Left forelimb (tissue), 1 donor: ENCODE measurements at places on chromosomes 7 and 10.

- no peak for DNase-seq
Observed at GRCh38 chr10:76786504-76787072, 851.0 kb downstream of the KCNMA1 start.

DNA sequence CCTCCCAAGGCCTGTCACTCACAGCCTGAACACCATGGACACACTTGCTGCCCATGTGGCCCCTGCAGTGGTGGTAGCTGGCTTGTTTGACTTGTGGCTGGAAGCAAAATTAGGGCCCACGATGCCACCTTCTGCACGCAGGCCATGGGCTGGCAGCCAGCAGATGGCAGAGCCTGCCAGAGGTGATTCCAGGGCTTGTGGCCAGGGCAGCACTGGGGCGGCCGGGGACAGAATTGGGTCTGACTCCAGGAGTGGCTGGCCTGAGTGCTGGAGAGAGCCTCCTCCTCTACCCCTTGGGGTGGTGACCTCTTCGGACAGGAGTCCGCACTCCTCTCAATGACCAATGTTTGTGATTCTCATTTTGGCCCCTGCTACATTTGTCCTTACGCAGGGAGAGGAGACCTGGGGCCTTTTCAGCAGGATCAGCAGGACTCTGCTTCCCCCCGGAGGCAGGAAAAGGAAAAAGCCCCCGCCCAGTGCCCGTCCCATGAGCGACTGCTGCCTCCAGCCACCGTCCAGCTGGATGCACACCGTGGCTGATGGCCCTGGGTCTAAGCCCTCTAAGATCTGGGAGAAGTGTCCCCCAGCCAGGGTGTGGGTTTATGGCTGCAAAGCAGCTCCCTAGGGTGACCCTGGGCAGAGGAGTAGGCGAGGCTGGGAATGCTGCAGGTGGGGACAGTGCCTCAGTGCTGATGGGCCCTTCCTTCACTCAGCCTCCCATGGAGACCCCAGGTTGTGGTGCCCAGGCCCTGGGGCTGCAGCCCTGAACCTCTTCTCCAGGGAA lies 26.5 kb downstream of the DNAJB12 start:
- DNase-seq: no peak

DNA sequence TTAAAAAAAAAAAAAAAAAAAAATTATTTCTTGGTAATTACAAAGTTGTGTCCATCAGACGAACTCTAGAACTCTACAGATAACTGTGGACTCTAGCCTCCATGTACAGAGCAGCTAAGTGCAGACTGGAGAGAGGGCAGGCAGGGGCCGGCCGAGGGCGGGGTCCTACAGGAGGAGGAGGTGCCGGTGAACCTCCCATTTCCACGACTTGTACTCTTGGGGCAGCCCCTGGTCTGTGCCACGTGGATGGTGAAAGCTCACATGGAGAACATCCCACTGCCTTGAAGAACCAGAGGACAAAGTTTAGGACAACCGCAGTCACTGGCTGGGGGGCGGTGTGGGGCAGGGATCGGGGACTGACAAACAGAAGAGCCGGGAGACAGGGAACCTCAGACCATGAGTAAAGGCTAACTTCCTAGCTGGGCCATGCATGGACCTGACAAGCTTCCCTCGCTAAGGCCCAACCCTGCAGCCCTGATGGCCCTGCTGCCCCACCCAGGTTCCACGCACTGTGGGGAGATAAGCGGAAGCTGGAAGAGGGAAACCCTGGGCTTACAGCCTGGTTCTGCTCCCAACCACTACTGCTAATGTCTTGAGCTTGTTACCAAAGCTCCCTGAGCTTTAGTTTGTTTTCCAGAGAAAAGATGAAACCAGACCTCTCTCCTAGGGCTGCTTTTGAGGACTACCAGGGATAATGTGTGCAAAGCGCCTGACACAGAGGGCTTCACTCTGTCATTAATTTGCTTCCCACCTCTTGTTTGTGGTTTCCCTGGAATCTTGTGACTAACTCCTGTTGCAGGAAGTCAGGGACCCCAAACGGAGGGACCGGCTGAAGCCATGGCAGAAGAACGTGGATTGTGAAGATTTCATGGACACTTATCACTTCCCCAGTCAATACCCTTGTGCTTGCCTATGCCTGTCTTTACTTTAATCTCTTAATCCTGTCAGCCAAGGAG lies 16.1 kb upstream of the SEC61G start:
- DNase-seq: no peak

DNA sequence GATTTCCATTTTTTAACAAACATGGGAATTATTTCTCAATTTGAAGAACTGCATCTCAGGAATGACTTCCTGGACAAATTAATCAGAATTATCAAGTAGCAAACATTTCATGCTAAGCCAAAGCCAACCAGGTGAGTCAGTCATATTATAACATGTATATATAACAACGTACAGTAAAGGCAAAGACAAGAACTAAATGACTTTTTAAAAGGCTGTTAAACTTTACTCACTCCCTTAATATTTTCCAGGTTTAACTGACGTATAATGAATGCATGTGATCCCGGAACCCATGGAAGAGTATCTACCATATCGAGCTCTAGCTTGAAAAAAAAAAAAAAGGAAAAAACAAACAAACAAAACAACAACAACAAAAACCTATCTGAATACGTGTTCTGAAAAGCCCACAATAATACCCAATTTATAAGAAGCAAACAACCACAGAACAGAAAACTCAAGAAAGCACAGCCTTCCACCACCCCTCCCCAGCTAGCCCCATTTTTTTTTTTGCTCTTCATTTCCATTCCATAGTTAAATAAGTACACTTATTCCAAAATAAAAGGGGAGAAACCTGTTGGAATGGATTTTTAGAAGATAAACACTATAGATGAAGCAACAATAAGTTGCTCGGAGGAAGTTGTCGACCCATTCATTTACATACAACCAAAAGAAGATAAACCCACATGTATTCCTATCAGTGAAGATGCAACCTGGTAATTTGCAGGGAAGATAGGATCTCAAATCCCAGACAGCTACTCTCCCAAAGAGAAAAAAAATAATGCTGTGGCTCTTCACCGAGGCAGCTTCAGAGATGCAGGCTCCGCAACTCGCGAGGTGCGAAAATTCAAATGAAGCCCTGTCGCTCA lies 537 bp downstream of the NAPEPLD start:
- DNase-seq: no peak

DNA sequence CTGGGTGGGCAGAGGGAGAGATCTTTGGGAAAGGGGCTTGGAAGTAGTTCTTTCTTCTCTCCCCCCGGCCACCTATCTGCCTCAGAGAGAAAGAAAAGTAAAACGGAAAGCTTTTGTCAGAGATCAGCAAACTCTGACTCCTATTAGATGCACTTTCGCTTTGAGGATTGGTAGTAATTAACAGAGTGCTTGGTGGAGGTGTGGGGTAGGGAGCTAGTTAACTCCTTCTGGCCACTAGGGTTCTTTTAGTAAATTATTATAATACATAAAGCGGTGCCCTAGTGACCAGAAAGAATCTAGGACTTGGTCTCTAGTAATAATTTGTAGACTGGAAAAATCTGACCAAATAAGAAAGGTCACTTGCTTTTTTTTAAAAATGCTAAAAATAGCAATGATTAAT lies 54.6 kb downstream of the CPVL start:
- no peak for DNase-seq

DNA sequence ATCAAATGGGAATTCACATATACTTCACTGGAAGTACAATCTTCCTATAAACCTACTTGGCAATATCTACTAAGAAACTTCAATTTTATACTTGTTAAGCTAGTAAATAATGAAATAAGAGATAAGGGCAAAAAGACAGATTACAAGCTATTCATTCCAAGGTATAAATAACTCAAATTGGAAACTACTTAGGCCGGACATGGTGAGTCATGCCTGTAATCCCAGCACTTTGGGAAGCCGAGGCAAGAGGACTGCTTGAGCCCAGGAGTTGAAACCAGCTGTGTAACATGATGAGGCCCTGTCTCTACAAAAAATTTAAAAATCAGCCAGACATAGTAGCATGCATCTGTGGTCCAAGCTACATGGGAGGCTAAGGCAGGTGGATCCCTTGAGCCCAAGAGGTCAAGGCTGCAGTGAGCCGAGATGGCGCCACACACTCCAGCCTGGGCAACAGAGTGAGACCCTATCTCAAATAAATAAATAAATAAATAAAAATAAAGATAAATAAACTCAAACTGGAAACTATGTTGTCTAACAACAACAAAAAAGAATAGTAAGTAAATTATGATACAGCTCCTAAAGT lies 37.6 kb downstream of the ARHGAP21 start:
- no peak for DNase-seq

DNA sequence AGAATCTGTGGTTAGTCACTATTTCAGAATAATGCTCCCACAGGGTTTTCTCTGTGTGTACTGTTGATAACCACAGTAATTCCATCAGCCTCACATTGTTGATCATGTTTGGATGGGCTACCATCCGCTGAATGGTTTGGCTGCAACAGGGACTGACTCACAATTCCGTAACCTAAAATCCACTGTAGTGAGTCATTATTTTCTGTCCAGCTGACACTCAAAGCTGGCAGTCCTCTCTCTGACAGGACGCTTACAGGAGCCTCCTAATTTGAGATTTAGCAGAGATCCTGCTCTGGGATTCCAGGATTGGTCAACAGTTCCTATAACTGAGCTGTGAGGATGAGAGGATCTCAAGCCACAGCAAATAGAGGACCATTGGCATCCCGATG lies 32.7 kb downstream of the VWA2 start:
- DNase-seq: no peak

DNA sequence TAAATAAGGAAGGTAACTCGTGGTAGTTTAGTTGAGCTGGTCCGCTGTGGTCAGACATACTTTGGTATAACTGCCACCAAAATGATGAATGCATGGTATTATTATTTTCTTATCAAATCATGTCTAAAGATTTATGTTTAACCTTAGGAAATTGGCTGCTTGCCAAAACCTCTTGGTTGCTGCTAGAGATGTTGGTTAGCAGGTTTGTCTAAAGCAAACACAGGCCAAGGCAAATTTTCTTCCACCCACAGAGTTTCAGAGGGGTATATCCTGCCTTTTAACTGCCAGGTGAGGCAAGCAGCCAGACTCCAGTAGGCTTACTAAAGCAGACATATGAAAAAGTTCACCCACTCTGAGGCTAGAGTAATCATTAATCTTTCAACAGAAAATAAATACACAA lies 101.4 kb downstream of the SEMA3E start:
- no peak for DNase-seq

- DNase-seq: no peak
Observed at GRCh38 chr7:69871213-69871885, 273.1 kb downstream of the AUTS2 start.

- no peak for DNase-seq
Observed at GRCh38 chr7:76359978-76360638, 1.3 kb upstream of the YWHAG start.

DNA sequence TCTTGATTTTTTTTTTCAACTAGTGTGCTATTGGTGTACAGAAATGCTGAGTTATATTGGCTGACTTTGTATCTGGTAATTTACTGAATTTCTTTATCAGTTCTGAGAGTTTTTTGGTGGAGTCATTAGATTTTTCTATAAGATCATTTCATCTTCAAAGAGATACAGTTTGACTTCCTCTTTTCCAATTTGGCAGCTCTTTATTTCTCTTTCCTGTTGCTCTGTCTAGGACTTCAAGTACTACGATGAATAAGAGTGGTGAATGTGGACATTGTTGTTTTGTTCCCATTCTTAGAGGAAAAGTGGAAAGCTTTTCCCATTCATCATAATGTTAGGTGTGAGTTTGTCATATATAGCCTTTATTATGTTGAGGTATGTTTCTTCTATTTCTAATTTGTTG lies 50.2 kb downstream of the LOXL4 start:
- no peak for DNase-seq

DNA sequence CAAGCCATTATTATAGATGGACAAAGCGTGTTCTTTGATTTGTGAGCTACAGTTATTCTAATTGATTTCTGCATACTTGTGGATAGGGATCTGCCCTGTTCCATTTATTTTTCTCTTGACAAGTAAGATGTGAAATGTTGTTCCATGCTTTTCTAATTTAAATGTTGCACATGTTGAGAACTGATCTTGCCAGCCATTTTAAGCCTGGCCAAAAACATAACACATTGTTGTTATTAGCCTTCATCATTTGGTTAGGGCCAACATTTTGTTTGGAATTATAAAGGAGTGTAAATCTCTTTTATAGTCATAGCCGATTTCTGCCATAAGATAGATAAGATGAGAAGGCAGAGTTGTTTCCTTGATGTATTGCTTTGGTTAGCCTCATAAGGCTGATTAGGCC lies 117.0 kb downstream of the WNT2 start:
- no peak for DNase-seq

DNA sequence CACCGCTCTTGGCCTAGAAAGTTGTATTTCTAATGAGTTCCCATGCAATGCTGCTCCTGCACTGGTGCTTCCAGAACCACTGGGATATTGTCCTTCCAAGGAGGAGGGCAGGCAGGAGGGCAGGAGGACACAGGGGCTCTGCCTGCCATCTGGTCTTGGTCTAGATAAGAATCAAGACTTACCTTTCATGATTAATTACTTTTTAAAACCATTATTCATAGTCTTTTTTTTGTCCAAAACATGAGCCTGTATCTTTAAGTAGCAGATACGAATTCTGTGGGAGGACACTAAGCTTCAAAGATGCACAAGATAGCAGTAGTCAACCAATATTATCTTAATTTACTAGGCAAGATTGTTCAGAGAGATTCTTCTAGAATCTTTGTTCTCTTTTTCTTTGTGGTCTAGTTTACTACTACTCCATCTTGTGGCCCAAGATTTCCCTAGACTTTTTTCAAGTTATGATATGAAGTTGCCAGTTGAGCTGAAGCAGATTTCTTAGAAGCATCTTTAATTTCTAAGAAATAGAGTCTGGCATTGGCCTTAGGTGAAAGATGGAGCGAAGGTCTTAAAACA lies 57.6 kb downstream of the RBM33 start:
- DNase-seq: no peak

- DNase-seq: no peak
Observed at GRCh38 chr7:45363669-45364068, 206.1 kb downstream of the RAMP3 start.

DNA sequence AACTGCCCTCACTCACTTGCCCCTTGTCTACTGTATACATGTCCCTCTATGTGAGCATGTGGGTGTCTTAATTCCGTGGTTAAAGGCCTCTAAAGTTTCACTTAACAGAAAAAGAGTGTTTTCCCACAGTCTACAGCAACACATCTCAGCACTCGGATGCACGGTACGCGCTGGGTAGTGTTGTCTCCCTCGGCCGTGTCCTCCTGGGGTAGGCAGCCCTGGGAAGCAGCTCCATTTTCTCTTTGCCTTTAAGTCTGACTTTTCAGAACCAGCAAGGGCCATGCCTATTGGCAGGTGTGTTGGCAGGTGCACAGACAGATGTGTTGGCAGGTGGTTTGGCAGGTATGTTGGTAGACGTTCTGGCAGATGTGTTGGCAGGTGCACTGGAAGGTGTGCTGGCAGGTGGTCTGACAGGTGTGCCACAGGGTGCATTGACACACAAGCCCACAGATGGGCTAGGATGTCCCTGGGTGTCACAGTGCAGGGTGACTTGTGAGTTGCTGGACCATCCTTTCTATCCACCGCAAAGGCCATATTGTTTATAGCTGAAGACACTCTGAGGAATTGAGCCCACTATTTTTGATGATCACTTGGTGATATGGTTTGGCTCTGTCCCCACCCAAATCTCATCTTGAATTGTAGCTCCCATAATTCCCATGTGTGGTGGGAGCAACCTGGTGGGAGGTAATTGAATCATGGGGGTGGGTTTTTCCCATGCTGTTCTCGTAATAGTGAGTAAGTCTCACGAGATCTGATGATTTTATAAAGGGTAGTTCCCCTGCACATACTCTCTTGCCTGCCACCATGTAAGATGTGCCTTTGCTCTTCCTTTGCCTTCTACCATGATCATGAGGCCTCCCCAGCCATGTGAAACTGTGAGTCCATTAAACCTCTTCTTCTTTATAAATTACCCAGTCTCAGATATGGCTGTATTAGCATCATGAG lies 296.9 kb downstream of the TNS3 start:
- no peak for DNase-seq
